D341Med (cell line): ENCODE measurements at places on chromosomes 11 and 22.

- no peak for DNase-seq
These were observed 45.8 kb downstream of the SCGB1A1 start for GRCh38 chr11:62464655-62465054.

DNA sequence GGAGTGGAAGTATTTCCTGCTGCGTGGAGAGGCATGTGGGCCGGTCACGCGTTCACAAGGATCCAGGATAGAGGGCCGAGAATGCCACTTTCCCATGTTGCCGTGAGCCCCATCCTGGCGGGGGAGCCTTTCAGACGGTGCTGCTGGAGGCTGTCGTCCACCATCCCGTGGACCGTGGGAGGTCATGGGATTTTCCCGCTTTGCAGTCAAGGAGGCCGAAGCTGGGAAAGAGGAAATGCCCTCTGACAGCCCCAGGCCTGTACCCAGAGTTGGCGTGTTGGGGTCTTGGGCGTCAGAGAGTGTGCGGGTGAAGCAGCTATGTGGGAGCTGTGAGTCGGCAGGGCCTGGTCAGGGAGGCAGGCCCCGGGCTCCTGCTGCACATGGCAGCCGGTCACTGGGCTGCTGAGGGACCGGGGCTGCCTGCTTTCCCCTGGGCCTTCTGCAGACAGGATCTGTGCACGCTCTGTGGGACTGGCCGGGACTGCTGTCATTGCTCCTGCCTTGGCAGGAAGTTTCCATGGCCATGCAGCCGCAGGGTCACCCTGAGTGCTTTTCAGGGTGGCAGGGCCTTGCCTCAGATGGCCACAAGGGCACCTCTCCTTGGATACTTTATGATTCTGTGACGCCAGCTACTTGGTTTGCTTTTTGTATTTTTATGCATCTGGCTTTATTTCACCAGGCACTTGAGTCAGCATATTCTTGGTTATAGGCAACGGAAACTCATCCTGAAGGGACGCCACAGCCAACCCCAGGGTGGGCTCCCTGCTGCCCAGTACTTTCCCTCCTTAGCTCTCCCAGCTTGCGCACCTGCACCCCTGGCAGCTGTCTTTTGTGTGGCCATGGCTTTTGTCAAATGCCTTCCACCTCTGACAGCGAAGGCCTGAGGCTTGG, 52.4 kb downstream of the AP2A2 start:
- no peak for DNase-seq

DNA sequence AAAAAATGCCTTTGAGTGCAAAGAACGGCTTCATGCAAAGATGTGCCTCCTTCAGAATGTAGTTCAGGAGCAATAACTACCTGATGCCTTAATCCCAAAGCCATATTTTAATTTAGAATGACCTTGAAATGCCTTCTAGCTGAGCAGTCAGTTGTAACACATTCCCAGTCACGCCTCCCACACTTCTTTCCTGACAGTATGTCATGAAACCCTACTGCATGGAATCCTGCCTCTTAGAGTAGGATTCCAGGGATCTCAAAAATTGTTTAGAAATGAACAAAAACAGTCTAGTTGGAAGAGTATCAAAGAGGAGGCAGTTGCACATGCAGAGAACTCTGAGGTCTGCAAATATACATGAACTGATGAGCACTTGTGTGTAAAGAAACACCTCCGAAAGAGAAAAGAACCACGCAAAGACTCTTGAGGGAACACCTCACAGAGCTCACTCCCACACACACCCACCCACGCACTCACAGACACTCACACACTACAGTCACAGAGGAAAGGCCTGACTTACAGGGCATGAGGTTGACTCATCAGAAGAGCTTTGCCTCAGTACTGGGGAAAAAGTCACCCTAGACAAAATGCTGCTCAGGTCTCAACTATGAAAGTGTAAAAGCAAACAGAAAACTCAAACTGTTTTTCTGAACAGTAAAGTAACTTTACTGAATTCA, 77.4 kb downstream of the GGTLC2 start:
- no peak for DNase-seq

- no peak for DNase-seq
These were observed 85.6 kb downstream of the NCAM1 start for GRCh38 chr11:113046866-113047265.

GRCh38 chr11:132114185-132114584, 743.8 kb downstream of the NTM start:
- DNase-seq = peak; percentile 69

GRCh38 chr22:20055654-20056053, 24.4 kb upstream of the DGCR8 start:
- DNase-seq = no peak

DNA sequence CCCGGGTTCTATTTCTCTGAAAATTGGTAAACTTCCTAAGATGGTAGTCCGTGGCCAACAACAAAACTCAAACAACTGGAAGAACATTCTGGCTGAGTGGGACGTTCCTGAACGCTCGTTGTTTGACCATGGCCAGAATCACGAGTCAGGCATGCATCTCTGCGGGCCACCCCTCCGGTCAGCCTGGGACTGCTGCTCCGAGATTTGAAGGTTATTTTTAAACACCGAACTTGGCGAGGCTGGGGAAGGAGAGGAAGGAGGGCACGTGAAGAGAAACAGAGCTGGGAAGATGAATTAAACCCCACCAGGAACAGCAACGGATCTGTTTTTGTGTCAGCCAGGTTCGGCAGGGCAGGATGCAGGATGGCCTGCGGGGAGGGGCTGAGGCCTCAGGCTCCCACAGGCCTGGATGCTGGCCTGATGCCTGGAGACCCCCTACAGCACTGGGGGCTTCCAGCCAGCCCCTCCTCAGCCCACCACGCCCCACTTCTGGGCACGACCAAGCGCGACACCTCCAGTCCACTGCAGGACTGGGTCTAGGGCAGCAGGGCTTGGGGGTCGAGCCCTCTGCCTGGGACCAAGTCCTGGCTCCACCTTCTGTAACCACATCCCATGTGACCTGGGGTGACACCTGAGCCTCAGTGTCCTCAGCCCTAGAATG, 5.1 kb downstream of the SHISAL1 start:
- no peak for DNase-seq

DNA sequence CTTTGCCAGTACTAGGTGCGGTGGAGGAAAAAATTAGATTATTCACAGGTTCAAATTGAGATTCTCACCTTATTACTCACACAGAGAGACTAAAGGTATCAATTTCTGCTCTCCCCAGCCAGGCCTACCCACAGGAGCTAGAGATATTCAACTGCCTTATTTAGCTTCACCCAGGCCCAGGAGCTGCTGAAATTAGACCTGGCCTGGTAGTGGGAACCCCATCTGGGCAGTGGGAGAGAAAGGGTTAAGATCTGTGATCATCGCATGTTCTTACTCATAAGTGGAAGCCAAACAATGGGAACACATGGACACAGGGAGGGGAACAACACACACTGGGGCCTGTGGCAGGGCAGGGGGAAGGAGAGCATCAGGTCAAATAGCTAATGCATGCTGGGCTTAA, 20.9 kb upstream of the MICAL2 start:
- no peak for DNase-seq
